Activated CD8-positive, alpha-beta memory T cell treated with anti-CD3 and anti-CD28 coated beads for 1 hour (primary cell): ENCODE measurements at places on chromosomes 16 and 17.

GRCh38 chr17:50426814-50427787 lies 1.1 kb downstream of the ACSF2 start:
- DNase-seq, result no peak

- no peak for DNase-seq
These were observed 376.4 kb downstream of the SLC39A11 start for GRCh38 chr17:72715906-72716572.

DNA sequence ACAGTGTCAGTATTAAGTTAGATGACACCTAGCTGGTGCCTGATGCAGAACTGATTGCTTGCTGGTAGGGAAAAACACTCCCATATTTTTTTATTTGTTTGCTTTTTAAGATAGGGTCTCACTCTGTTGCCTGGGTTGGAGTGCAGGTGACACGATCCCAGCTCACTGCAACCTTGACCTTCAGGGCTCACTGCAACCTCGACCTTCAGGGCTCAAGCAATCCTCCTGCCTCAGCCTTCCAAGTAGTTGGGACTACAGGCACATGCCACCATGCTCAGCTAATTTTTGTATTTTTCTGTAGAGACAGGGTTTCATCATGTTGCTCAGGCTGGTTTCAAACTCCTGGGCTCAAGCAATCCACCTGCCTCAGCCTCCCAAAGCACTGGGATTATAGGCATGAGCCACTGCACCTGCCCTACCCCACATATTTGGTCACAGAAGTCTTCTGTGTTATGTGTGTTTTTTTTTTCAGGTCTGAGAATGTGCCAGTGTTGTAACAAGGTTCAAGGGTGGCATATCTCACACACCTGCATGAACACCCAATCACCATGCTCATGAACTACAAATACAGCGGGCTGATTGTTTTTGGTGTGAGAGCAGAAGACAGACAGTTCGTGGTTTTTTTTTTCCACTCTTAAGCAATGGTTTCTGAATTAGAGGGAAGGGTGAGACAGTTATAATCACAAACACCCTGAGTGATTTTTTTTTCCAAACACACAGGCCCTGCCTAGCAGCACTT lies 22.8 kb downstream of the SPAG9 start:
- DNase-seq, result no peak

GRCh38 chr16:23567602-23568001 lies 10.1 kb downstream of the UBFD1 start:
- no peak for DNase-seq

DNA sequence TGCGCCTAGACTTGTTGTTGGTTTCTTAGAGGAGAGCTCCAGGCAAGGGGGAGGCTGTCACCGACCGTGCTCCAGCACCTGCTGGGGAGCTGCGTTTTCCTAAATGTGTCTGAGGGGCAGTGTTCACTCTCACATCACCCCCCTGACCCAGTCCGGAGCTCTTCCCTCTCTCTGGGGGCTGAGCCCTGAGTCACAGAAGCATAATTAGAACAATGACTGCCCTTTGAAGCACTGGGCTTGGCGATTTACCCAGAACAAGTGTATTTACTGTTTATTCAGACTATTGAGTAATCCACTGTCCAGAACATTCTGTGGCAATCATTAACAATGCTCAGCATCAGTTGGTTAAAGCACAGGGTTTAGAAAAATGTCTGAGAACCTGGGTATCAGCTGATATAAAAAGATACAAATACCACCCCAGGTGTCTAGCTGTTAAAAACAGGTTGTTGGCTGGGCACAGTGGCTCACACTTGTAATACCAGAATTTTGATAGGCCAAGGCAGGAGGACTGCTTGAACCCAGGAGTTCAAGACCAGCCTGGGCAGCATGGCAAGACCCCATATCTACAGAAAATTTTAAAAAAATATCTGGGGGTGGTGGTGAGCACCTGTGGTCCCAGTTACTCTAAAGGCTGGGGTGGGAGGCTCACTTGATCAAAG lies 8.1 kb downstream of the CES4A start:
- DNase-seq, result no peak

GRCh38 chr17:21573961-21574610 lies 118.2 kb upstream of the KCNJ18 start:
- DNase-seq, result peak; percentile 3

- no peak for DNase-seq
These were observed 716 bp downstream of the TMEM94 start for GRCh38 chr17:75457047-75457654.

DNA sequence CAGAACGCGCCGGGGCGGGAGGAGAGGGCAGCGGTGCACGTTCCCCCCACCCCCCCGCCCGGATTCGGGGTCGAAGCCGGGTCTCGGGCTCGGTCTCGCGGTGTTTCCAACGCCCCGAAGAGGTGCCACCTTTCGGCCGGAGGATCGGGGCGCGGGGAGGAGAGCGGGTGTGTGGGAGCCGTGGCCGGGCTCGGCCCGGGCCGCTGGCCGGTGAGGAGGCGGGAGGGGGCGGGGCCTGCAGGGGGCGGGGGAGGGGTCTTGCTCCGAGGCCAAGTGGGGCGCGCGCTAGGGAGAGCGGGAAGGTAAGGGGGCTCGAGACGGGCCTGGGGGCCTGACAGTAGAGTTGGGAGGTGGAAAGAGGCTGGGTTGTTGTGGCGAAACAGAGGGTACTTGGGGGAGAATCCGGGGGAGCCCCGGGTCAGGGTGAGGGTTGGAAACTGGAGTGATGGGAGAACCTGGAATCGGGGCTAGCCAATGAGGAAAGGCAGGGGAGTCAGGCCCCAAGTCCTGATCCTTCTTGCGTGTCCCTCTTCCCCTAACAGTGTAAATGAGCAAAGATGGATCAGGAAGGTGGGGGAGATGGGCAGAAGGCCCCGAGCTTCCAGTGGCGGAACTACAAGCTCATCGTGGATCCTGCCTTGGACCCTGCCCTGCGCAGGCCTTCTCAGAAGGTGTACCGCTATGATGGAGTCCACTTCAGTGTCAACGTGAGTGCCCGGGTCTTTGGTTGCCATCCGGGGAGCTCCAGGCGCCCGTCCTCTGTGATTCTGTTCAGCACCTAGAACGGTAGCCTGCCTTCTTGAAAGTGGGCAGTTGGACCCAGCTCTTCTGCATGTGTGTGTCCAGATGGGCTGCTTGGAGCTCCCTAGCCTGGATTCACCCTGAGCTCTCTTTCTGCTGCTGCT lies 873 bp downstream of the SETD1A start:
- no peak for DNase-seq

DNA sequence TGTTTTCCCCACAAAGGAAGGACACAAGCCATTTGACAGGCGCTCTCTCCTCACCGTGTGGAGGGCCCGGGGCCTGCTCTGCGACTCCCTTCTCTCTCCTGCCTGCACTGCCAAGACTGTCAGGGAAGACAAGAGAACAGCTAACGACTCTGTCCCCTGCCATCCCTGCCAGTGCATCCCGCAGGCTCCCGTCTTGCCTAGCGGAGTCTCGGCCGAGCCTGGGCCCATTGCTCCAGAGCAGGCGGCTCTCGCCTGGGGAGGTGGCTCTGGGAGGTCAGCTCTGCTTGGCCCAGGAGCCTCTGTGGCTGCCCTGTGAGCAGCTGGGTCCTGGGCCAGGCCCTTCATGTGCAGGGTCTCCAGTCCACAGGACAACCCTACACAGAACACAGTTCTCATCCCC lies 53.0 kb downstream of the WNT3 start:
- no peak for DNase-seq

DNA sequence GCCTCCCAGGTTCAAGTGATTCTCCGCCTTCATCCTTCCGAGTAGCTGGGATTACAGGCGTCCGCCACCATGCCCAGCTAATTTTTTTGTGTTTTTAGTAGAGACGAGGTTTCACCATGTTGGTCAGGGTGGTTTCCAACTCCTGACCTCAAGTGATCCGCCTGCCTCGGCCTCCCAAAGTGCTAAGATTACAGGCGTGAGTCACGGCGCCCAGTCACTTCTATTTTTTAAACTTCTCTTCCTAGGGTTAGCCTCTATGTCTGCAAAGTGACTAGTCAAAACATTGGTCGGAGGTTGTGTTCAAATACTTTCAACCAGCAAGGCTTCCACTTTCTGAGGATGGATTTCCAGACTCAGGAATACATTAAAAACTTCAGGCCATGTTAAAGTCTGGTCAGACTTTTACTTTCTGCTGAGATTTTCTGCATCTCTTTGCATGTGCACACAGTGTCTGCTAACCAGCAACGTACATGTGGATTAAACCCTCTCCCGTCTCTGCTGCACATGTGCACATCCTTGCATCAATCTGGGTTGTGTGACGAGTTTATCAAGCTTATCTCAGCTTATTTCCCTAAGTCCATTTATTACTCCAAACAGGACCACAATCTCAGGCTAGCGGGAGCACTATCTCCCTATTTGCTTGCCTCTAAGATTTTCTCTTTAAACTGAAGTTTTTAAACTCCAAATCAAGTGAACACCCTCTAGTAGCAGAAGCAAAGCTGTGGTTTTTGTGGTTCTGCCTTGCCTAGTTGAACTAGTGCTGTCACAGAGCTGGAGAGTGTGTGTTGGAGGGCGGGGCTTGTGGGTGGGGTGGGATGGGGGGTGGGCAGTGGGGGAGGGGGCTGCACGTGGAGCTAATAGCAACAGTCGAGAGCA lies 525.2 kb upstream of the GOT2 start:
- DNase-seq, result no peak

GRCh38 chr17:36204724-36205500 lies 6.0 kb upstream of the CCL4L2 start:
- DNase-seq, result no peak

DNA sequence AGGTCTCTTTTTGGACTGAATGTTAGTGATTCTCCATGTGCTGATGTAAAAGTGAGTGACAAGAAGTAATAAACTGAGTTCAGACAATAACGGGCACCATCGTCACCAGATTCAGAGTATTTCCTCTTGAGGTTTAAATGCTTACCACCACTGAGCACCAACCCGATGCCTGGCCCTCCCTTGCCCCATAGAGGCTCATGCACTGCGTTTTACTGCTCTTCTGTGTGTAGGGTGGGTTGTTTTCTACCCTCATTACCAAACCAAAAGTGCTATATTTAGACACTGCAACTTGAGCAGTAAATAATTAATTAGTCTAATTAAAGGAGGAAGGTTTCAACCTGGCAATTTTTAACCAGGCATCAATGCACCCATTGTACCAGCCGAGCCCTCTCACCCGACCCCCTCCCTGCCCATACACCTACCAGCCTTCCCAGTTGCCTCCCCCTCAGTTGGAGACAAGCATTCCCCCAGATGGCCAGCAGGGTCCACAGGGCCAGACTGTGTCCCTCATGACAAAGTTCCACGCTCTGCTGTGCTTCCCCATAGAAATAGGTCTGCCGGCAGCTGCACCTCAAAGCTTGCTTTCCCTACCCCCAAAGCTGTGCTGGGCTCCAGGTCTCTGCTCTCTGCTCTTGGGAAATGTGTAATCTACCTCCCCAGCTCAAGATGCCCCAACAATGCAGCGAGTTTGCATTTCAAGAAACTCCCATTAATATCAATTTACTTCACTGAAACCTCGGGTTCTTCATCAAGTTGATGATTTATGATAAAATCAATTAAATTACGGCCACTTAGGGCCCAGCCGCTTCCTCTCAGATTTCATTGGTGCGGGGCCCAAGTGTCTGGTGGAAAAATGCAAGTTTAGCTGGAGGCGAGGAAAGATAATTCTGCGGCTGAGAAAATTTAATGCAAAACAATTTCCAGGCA lies 16.0 kb downstream of the HOXB4 start:
- DNase-seq, result no peak

DNA sequence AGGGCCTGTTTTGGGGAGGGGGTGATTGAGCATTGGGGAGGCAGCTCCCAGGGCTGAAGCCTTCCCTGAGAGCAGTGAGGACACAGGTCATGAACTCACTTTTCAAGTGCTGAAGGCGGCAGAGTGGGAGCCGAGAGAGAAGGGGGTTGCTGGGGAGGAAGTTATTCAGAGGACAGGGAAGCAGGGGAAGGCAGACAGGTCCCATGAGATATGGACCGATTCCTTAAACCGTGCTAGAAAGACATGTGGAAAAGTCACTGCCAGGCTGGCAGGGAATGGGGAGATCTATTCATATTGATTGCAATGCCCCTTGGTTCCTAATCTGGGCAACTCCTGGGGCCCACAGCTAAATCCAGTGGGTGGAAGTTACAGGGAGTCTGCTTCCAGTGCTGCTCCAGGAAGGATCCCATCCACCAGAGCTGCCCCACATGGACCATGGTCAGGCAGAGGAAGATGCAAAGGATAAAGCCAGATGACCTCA lies 1.1 kb downstream of the CCL4 start:
- no peak for DNase-seq

GRCh38 chr16:24514096-24514495 lies 25.3 kb upstream of the RBBP6 start:
- DNase-seq, result no peak

- no peak for DNase-seq
These were observed 5.9 kb downstream of the ZDHHC7 start for GRCh38 chr16:85005285-85006069.

DNA sequence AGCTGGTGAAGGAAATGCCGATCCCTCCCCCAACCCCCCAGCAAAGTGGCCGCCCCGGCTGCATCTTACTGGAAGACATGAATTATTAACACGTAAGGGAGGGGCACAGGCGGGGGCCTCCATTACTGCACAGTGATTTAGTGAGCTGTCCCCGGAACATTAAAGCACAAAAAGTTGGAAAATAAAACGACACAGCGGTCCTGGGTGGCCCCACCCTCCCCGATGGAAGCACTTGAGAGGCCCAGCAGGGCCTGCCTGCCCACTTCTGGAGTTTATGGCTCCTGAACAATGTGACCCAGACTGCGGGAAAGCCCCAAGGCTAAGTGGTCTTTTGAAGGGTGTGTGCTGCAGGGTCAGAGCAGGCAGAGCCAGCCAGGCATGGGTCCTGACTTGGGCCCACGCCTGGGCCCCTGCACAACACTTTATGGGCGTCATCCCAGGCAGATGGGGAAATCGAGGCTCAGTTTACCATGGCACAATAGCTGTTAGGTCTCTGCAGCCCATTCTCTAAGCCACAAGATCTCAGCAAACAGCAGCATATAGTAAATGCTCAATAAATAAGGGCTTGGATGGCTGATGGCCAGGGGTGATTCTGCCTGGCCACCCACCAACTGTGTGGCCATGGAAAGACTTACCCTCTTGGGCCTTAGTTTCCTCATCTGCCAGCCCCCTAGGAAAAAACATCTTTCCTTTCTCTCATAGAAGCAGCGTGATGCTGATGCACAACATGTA lies 22.8 kb downstream of the CCDC102A start:
- no peak for DNase-seq

GRCh38 chr16:15055141-15056053 lies 477 bp downstream of the NTAN1 start:
- DNase-seq, result peak; percentile 57

DNA sequence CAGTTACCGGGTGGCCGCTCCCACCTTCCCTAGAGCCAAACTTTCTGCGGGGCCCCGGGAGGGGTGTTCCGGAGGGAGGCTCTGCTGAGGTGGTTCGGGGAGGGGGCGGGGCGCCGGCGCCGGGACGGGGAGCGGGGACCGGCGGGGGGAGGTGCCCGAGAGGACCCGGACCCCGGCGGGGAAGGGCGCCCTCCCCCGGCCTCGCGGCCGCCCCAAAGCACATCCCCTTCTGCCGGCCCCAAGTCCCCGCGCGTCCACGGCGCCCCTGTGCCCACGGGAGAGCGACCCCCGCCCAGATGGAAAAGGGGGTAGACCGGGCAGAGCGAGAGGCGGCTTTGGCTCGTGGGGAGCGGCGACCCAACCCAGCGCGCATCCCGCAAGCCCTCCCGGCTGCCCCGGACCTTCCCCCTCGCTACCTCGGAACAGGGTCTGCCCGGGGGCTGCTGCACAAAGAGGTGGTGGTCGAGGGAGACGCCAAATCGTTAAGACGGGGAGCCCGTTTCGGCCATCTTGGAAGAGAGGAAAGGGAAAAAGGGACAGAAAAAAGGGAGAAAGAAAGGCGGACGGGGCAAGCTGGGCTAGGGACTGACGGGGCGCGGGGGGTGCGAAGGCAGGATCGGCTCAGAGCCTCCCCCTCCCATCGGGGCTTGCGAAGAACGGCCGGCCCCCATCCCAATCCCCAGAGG lies 530 bp downstream of the PCGF2 start:
- no peak for DNase-seq
